AG08395 (cell line): ENCODE measurements at places on chromosomes 7 and 10.

DNA sequence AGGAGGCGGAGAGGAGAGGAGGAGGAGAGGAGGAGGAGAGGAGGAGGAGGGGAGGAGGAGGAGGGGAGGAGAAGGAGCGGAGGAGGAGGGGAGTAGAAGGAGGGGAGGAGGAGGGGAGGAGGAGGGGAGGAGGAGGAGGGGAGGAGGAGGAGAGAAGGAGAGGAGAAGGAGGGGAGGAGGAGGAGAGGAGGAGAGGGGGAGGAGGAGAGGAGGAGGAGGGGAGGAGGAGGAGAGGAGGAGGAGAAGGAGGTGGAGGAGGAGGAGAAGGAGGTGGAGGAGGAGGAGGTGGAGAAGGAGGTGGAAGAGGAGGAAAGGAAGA, 15.5 kb upstream of the CRCP start:
- DNase-seq = no peak

GRCh38 chr7:45657890-45658715, 83.9 kb downstream of the ADCY1 start:
- no peak for DNase-seq

DNA sequence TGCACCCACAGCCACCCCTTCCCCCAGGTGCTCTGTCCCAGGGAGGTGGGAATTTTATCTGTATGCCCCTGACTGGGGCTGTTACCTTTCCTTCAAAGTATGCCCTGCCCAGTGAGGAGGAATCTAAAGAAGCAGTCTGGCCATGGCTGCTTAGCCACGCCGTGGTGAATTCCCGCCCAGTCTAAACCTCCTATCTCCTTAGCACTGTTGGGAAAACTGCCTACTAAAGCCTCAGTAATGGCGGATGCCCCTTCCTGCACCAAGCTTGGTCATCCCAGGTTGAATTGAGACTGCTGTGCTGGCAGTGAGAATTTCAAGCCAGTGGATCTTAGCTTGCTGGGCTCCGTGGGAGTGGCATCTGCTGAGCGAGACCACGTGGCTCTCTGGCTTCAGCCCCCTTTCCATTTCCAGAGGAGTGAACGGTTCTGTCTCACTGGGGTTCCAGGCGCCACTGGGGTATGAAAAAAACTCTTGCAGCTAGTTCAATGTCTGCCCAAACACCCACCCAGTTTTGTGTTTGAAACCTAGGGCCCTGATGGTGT, 87.2 kb downstream of the ABCC2 start:
- no peak for DNase-seq

DNA sequence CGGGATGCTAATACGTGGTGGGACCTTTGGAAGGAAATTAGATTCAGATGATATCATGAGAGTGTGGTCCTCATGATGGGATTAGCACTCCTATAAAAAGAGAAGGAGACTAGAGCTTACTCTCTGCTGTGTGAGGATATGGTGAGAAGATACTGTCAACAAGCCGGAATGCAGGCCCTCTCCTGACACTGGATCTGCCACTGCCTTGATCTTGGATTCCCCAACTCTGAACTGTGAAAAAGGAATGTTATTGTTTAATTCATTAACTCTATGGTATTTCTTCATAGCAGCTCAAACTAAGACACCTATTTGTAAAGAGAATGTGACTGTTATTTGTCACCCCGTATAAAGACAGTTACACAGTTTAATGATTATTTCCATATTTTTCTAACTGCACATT, 1227.5 kb upstream of the C7orf33 start:
- no peak for DNase-seq

DNA sequence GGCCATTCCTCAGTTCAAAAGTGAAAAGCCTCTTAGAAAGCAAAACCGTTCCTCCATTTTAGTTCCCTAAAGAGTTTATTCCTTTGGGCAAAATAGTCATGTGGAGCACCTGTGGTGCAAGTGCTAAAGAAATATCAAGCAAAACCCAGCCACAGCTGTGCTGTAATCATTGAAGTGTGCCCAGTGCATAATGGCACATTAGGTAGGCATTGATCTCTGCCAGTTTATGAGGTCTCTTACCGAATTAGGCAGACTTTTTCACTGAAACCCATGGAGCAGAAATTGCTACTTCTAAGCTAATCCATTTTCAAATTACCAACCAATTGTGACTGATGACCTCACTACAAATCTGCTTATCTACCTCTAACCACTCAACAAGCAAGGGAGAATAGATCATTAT, 97.2 kb upstream of the SEMA3A start:
- no peak for DNase-seq

DNA sequence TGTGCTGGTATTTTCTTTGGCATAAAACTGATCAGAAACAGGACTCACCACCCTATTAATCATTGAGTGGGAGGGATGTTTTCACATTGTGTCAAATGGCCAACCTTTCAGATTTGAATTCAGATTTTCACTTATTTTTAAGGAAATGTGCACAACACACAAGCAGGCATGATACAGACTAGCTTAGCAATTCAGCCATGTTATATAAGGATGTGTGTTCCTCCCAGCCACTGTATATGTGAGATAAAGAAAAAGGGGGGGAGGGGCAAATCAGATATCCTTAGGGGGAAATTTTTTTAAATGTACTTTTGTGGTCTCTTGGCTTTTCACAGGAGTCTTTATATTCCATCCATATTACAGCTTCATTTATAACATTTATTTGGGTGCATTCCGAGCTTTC, 3.1 kb downstream of the GAD2 start:
- DNase-seq = no peak

- no peak for DNase-seq
Measured at GRCh38 chr10:47038881-47039561, 127.8 kb downstream of the PTPN20 start.

DNA sequence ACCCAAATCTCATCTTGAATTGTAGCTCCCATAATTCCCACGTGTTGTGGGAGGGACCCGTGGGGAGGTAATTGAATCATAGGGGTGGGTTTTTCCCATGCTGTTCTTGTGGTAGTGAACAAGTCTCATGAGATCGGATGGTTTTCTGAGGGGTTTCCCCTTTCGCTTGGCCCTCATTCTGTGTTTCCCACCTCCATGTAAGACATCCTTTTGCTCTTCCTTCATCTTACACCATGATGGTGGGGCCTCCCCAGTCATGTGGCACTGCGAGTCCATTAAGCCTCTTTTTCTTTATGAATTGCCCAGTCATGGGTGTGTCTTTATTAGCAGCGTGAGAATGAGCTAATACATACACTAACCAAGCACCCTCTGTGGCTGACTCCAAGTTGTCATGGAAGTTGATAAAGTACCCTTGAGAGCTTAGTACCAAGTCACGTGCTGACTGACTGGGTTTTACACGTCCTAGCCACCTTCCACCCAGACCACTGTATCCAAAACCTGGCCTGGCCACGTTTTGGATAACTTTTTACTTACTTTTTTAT, 614.4 kb downstream of the SDK1 start:
- DNase-seq = no peak

DNA sequence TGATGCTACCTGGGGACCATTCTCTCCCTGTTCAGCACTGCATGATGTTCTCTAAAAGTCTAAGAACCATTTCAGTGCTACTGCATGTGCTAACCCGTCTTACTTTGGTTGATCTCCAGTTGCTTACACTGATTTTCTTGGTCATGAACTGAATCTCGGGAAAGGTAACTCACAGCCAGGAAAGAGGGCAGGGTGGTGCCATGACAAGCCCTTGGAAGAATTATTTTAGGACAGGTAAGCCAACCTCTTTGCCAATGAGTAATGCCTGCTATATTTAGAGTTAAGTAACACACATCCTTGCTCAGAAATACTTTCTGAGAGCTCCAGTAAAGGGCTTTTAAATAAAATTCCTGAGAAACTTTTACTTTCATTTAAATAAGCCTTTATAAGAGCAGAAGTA, 126.7 kb downstream of the ARL4A start:
- no peak for DNase-seq

DNA sequence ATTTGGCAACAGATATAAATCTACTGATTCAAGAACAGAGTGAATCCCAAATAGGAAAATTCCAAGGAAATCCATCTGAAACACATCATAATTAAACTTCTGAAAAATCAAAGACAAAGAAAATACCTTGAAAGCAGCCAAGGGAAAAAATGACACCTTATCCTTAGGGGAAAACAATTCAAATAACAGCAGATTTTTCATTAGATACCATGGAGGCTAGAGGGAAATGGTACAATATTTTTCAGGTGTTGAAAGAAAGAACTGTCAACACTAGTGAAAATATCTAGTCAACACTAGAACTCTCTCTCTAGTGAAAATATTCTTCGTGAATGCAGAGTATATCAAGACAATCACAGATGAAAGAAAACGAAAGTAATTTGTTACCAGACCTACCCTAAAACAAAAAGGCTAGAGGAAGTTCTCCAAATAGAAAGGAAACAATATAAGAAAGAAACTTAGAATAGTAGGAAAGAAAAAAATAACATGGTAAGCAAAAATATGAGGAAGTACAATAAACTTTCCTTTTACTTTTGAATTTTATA, 5.7 kb upstream of the FAM241B start:
- DNase-seq = no peak

DNA sequence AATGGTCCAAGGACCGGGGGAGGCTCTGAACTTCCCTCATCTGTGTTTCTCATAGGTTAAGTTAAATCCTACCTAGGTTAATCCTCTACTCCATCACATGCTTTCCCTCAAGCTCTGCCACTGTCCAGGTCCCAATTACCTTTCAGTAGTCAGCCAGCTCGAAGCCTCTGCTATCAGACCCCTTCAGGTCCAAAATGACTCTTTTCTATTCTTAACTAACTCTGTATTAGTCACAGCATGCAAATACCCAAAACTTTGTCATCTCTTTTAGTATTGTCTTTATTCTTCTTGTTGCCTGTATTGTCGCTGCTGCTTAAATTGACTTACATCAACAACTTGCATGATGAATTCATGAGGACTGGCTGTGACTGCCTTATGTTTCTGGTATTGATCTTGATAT, 15.3 kb downstream of the PPP1R17 start:
- no peak for DNase-seq

- DNase-seq = no peak
Measured at GRCh38 chr7:135467207-135467711, 42.6 kb downstream of the CNOT4 start.

GRCh38 chr7:85095366-85095765, 91.5 kb downstream of the SEMA3D start:
- DNase-seq = no peak

GRCh38 chr7:122532406-122533269, 166.3 kb downstream of the RNF133 start:
- peak; percentile 25 for DNase-seq

DNA sequence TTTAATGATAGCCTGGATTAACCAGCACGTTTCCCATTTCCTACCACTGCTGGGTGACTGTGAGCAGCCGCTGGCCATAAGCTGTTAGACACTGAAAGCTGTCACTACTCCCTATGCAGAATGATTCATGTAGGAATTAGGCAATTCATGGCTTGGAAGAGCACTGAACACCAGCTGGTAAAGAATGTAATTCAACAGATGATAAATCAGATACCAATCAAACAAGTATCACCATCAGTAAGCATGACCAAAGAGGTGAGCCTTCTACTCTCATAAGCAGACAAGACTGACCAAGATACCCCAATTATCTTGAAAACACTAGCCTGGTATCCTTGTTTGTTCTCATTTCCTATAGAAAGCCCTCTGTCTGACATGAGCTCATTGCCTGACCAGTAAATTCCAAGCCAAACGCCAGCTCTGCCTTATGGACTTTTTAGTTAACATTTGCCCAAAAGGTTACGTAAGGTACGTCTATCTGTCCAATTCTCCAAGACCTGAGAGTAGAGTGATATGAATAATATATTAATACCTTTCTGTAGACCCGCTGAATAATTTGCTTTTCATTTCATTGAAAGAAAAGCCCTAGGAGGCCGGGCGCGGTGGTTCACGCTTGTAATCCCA, 127.7 kb downstream of the ELMO1 start:
- no peak for DNase-seq

GRCh38 chr10:11435581-11435981, 175.9 kb downstream of the USP6NL start:
- no peak for DNase-seq

DNA sequence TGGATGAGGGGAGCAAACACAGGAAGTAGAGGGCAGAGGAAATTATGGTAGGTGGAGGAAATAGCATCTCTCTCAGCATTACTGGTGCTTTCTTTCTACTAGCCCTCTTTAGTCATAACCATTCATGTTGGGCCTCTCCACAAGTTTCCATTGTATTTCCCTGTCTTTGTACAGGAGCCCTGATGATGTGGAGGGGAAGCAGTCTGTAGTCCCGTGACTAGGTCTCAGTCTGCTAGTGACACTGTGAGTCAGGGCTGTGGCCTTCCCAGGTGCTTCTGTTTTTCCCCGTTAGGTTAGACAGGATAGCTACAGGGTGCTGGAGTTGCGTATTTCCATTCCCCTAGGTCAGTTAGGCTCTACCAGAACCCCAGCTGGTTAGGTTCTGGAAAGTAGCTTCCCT, 82.9 kb upstream of the NAMPT start:
- no peak for DNase-seq

DNA sequence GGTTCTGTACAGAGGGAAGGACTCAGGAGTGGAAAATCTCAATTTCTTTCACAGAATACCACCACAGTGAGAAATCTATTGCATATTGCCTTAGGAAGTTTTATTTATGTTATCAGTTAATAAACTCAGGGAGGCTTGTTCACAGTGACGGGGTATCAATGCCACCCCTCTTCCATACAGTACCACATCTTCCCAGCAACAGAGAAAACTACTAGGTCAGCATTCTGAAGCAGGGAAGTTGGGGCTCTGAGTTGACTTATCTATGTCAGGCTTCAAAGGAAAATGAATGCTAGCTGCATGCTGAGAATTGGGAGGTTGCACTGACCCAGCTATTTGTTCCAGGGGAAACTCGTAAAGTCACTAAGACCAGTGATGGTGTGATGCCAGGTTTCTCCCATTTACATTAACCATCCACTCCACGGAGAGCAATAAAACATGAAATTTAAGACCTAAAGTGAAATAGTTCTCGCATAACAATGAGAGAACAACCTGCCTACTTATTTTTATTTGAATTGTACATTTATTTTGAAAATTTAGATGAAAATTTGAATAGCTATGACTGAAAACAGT, 266.7 kb downstream of the RNLS start:
- DNase-seq = no peak

- no peak for DNase-seq
Measured at GRCh38 chr10:104084482-104085142, 1.1 kb downstream of the COL17A1 start.

DNA sequence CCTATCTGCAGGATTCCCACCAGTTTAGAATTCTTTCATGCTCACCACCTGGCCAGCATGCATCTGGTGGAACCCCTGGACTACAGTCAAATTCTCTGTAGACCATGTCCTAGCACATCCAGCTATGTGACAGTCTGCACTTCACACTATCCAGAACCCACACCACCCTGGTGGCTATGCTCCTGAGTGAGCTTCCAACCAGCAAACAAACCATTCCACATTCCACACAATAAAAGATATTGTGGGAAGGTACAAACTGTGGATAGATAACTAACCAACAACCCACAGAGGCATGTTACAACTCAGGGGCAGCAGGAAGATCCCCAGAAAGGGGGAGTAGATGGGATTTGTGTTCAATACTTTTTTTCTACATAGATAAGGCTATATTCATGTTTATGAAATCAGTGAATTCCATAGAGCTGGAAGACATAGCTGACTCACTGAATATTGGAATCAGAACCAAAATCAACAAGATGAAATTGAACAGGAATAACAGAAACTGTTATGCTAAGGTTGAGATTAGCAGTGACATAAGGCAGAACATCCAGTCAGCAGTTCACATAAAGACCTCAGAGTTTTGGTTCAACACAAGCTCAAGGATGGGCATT, 72.5 kb downstream of the LRRC17 start:
- DNase-seq = no peak

- DNase-seq = peak; percentile 6
Measured at GRCh38 chr7:41788556-41788955, 85.7 kb upstream of the INHBA start.
